Activated CD4-positive, CD25-positive, alpha-beta regulatory T cell treated with anti-CD3 and anti-CD28 coated beads, Interleukin-2, amount 50 U/mL, for 24 hours (primary cell): ENCODE measurements at places on chromosomes 2 and 18.

GRCh38 chr18:57029761-57030160, 117.1 kb upstream of the BOD1L2 start:
- ATAC-seq: no peak

DNA sequence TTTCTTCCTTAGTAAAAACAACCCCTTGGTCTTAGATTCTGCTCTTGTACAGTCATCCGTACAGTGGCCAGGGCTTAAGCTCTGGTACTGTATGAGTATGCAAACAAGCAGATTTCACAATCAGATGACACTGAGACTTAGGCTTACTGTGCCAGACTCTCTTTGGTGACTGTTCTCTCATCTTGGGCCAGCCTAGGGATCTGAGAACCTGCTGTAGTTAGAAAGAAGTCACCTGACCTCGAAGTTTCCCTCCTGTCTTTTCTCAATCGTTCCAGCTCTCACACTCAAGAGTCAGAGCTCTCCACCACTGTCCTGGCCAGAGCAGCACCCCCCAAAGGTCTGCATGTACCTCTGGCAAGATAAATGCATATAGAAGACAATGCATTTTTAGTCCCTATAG, 63.2 kb downstream of the ZEB2 start:
- peak; percentile 52 for ATAC-seq

- no peak for ATAC-seq
Observed at GRCh38 chr2:27518113-27518781, 21.6 kb downstream of the GCKR start.

GRCh38 chr2:216658757-216659156, 25.5 kb downstream of the IGFBP2 start:
- ATAC-seq: no peak

GRCh38 chr18:46629361-46629760, 27.7 kb downstream of the LOXHD1 start:
- ATAC-seq: no peak

DNA sequence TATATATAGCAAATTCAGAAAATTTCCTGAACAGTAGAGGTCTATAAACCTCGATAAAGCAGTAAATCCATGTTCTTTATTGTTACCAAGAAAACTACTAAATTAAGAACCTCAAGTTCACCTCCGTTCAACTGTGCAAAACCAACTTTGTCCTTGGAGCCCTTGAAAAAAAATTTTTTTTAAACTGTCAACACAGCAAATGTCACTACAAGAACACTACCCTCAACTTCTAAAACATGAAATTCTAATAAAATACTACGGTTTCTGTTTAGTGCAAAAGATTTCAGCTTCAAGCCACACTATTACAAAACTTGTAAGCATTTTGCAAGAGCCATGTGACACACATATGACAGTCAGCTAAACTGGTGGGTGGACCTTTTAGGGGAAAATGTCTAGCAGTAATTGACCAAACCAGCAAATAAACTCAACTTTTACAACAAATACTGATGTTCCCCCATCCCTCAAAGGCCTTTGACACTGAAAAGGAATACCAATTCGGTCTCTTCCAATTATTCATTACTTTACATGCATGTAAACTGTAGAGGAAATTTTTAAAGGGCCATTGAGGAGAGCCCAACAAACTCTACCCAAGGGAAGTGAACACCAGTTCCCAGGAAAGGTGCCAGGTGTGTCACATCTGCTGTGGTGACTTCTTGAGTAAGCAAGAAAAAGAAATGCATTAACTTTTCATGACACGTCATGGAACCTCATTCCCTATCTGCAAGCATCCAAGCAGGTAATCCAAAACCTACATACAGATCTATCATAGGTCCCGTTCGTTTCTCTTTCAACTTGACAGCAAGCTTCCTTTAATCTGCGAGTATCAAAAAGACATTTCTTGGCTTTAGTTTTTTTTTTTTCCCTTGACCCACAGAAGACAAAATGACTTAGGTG, 1.4 kb downstream of the RAB1A start:
- no peak for ATAC-seq

DNA sequence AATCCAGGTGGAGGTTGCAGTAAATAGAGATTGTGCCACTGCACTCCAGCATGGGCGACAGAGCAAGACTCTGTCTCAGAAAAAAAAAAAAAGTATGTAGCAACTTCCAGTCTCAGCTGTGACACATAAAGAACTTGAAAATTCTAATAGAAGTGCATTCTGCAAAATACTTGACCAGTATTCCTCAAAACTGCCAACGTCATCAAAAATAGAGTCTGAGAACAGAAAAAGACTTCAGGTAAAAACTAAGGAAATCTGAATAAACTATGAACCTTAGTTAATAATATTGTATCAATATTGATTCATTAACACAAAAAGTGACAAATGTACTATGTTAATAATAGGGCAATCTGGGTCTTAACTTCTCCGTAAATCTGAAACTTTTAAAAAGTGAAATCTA, 76.7 kb upstream of the WDR75 start:
- ATAC-seq: no peak

DNA sequence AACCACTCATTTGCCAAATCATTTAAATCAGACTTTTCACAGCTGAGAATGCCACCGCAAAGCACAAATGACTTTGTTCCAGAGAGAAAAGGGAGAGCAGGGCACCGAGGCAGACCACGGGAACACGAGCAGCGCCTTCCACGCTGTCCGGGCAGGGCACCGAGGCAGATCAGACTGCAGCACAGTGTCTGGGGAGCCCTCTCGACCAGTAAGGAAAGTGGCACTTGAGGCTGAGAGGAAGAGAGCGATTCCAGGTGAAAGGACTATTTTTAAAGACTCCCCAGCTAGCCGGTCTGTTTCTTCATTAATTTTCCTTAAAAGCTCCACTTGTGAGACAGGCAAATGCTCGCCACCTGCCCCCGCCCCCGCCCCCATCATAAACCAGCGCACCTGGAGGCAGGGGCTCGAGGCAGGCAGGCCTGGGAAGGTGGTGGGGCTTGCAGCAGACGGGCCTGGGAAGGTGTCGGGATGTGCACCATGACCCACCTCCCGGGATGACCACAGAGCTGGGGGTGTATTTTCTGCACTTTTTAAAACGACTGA, 80.9 kb upstream of the CTDP1 start:
- ATAC-seq: no peak

DNA sequence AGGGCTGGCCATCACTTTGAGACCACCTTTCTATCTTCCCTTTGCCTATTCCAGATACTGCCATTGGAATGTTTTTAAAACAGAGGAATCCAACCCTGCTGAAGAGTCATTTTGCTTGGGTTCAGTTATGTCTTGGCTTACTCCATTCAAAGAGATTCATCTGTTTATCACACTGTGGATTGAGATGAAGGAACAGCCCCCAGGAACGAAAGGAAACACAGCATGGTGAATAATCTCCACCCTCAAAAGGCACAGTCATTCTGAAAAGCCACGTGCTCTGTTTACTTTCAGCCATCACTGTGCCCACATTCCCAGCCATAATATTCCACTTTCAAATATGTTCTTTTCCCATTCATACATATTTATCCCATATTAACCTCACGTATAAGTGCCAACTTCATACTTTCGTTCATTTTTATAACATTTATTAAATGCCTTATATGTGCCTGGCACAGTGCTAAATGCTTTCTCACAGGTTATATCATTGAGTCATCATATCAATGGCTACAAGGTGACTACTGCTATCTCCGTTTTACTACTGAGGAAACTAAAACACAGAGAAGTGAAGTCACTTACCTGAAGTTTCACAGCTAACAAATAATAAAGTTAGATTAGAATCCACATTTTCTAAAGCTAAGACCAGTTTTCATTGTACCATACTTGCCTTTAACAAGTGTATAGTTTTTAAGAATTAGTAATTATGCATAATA, 143.6 kb downstream of the OSR1 start:
- no peak for ATAC-seq

DNA sequence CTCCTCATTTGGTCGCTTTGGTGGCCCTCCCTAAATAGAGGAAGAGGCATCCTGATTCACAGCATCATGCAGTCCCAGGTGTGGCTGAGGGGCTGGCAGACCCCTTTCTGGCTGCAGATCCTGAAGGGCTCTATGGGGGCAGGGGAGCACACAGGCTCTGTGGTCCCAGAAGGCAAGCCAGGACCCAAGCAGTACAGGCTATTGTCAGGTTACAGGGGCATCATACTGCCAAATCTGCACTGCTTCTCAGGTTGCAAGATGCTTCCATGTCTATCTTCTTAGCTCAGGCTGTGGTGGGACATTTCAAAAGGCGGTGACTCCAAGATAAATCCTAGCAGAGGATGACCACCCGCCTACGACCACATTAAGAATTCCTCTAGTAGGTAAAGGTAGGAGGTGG, 54.3 kb downstream of the TTC32 start:
- no peak for ATAC-seq

DNA sequence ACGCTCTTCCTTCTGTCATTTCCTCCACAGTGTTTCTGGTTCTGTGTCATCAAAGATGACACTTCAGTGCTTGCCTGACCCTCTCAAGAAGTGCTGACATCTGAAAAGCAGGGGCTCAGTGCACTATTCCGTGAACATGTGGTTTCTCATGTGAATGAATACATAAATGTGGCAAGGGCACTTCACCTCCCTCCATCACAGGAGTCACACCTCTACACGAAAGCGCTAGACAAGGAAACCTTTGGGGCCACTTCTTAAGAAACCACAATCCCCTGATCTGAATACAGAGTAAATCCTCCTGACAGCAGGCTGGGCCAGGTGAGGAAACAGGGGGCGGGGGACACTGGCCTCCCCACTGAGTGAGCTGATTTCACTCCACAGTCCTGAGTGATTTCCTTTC, 145.8 kb upstream of the ACAA2 start:
- ATAC-seq: no peak

GRCh38 chr18:36813101-36813775, 15.6 kb downstream of the TPGS2 start:
- ATAC-seq: no peak

GRCh38 chr2:10619643-10620042, 70.1 kb downstream of the NOL10 start:
- ATAC-seq: no peak

DNA sequence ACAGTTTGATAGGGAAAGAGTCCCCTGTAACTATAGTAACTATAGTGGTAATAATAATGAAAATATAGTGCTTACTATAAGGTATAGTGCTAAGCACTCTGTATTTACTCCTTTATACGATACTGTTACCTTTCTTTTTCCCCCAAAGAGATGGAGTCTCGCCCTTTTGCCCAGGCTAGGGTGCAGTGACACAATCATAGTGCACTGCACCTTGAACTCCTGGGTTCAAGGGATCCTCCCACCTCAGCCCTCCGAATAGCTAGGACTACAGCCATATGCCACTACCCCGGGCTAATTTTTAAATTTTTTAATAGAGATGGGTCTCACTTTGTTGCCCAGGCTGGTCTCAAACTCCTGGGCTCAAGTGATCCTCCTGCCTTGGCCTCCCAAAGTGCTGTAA, 34.6 kb downstream of the EML4 start:
- ATAC-seq: no peak

GRCh38 chr2:240220371-240220770, 79.9 kb upstream of the OTOS start:
- ATAC-seq: no peak

DNA sequence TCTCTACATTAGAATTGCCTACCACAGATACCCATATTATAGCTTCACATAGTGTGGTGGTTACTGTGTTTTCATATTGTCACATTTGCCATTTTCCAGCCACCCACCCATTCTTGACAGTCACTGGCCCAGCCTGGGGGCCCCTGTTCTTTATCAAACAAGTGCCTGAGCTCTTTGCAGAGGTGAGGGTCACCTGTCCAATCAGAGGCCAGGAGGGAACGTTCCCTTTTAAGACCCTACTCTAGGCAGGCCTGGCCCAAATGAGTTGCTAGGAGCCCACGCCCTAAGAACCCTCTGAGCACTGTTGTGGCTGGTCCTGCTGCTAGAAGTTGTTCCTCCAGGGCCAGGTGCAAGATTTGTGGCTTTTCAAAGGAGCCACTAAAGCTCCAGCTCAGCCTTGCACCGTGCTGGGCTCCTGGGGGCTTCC, 5.2 kb downstream of the IL37 start:
- ATAC-seq: peak; percentile 18

GRCh38 chr2:177906041-177906718, 166.4 kb downstream of the PDE11A start:
- ATAC-seq: peak; percentile 48

GRCh38 chr18:6755107-6755506, 25.6 kb downstream of the ARHGAP28 start:
- no peak for ATAC-seq

DNA sequence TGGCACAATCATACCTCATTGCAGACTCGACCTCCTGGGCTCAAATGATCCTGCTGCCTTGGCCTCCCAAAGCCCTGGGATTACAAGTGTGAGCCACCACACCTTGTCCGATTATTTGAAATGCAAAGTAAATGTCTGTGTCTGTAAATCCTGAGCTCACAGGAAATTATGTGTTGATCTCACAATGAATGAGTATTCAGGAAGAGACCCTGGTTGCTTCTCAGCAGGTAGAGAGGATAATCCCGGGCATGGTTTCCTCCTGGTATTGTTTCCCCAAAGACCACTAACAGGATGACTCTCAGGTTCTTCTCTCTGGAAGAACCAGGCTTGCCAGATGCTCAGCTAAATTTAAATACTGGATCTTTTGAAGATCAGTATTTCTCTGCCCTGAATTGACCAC, 147.6 kb downstream of the LDLRAD4 start:
- no peak for ATAC-seq

- no peak for ATAC-seq
Observed at GRCh38 chr18:8800876-8801262, 95.5 kb downstream of the MTCL1 start.

GRCh38 chr2:56892382-56892781, 708.6 kb downstream of the CCDC85A start:
- no peak for ATAC-seq

- no peak for ATAC-seq
Observed at GRCh38 chr2:216769626-216770025, 74.3 kb upstream of the IGFBP5 start.

GRCh38 chr2:113854970-113855740, 34.7 kb upstream of the ACTR3 start:
- ATAC-seq: no peak

DNA sequence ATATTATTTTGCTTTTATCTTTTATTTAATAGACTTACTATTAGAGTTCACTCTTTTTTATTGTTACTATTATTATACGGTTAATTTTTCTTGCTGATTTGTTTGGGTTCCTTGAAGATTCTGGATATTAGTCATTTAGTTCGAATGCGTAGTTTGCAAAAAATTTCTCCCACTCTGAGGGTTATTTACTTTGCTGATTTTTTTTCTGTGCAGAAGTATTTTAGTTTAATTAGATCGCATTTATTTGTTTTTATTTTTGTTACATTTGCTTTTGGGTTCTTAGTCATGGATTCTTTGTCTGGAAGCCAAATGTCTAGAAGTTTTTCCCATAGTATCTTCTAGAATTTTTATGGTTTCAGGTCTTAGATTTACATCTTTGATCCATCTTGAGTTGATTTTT, 585.2 kb downstream of the CPS1 start:
- ATAC-seq: no peak
